ENCODE measurements at places on chromosomes 13 and 19.
A peak's percentile ranks its signal among the peaks of the same experiment; 100 is the strongest.

DNA sequence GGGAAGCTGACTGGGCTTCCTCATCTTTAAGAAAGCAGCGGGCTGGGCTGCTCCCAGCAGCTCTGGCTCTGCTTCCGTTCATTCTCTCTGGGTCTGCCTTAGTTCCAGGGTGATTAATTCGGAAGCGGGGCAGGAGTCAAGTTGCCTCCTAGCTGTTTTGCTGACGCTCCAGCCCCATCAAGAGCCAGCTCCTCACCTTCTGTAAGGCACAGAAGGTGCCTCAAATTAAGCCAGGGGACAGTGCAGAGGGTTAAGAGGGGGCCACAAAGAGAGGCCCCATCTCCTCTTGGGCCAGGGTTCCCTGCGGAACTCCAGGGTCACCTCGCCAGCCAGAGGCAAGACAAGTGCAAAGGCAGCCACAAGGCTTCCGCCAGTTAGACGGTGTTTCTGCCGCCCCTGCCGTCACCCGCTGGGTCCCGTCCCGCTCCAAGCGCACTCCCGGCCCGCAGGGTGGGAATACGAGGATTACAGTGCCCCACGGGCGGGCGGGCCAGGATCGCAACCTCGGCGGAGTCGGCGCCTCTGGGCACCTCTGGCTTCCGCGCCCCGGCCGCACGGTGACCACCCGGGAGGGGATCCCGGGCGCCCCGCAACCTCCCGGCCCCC, 508 bp downstream of the SLC15A1 start:
- peak; percentile 15 for DNase-seq

DNA sequence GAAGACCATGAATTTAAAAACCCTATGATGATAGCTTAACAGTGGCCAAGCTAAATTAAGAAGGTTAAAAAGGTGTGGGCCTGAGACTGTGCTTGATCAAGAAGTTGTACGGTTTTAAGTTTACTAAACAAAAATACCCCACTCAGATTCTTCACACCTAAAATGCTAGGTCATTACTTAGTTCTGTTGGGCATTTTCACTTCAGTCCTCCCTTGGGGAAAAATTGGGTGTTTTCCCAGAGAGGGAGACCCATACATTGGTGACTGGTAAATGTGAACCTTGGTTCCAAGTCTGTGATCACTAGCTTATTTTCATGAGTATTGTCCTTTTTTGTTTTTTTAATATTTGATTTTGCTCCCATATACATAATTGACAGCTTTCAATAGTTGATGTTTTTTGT, 44.4 kb downstream of the MTUS2 start:
- no peak for DNase-seq

DNA sequence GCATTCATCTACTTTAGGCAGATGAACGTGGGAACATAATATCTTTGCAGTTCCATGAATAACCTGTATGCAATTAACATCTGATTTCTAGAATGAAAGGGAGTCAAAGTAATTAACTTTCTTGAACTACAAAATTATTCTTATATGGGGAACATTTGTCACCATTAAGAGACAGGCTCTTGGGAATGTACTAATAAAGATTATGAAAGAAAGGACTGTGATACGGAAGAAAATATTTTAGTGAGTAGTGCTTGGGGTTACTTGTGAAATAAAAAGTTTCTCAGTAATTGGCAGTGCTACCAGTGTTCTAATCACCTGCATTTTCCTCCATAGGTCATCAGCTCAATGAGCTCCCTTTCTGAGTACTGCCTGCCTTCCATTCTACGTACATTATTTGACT, 85.4 kb downstream of the FRY start:
- no peak for DNase-seq

GRCh38 chr13:27605099-27605498, 15.2 kb downstream of the LNX2 start:
- DNase-seq: no peak

GRCh38 chr13:74080762-74081161, 53.4 kb downstream of the KLF12 start:
- DNase-seq: no peak

DNA sequence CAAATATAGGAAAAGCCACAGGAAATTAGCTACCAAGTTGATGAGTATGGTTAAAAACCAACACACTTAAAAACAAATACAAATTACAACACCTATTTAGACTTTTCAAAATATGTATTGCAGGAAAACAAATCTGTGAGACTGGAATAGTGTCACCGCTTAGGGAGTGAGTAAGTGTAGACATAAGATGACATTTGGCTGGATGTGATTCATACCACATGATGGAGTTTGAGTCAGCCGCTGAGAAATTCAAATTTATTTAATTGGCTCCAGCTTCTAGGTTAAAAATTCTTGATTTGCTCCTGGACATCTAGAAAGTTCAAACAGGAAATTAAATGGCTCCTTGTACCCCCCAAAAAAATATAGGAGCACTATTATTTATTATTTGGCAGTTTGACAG, 531.7 kb downstream of the SLITRK1 start:
- peak; percentile 35 for DNase-seq

DNA sequence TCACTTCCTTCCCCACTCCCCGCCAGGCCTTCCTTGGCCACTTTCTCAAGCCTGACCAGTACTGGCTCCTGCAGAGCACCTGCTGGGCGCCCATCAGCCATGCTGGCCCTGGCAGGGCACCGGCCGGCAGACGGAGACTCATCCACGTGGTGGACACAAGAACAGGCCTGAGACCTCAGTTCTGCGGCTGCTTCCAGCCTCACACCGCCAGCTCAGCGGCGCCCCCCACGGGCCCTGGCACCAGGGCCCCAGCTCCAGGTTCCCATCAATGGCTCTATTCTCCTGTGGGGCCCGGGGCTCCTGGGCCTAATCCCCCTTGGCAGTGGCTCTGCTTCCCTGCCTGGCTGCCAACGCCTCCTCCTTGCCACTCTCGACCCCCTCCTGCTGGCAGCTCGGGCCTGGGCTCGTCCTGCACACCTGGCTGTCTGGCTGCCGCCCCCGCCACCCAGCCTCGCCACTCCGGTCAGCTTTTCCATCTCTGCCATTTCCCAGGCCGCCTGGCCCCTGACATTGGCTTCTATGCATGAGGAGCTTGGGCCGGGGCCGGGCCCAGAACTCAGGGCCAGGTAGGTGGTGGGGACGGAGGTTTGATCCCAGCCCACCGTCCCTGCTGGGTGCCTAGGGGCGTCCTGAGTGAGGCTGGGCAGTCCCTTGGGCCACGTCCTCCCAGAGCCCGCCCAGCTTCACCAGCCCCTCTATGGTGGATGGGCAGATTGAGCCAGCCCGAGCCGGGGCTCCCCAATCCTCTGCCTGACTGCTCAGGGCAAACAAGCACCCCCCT, 6.2 kb downstream of the NDUFA11 start:
- no peak for DNase-seq

GRCh38 chr13:46038296-46038695, 14.2 kb downstream of the ZC3H13 start:
- DNase-seq: no peak

- DNase-seq: peak; percentile 53
Observed at GRCh38 chr19:40744554-40745401, 5.5 kb downstream of the ACTMAP start.

DNA sequence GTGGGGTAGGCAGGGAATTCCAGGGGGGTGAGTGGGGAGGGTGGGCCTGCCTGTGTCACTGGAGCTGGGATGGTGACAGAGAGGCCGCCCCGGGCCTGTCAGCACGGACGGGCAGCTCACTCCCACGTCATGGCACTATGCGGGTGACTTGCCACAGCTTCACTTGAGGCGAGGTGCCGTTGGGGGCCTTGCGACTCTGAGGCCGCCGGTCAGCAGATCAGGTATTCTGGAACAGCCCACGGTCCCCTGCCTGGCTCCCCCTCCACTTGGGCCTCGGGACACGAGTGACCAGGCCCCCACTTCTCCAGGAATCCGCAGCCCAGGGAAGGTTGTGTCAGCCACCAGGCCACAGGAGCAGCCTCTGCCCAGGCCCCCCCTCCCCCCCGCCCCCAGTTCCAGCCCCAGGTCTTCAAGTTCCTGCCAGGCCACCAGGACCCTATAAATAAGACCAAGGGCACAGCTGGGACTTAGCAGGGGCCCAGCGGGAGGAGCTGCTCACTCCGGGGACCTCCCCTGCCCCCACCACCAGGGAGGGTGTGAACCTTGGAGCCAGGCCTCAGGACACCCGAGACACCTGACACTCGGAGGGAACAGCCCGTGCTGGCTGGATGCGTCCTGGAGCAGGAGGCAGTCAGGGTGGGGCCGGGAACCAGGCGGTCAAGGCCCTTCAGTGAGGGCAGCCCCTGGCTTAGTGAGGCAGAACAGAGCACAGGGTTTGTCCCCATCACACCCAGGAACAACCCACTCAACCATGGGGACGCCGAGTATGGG, 2.7 kb upstream of the MIDN start:
- DNase-seq: no peak

- DNase-seq: peak; percentile 97
Observed at GRCh38 chr19:8361921-8362793, 1.8 kb upstream of the ANGPTL4 start.

- no peak for DNase-seq
Observed at GRCh38 chr19:38712161-38712748, 32.0 kb downstream of the CAPN12 start.

- DNase-seq: no peak
Observed at GRCh38 chr19:41457241-41457640, 14.3 kb downstream of the ERICH4 start.

DNA sequence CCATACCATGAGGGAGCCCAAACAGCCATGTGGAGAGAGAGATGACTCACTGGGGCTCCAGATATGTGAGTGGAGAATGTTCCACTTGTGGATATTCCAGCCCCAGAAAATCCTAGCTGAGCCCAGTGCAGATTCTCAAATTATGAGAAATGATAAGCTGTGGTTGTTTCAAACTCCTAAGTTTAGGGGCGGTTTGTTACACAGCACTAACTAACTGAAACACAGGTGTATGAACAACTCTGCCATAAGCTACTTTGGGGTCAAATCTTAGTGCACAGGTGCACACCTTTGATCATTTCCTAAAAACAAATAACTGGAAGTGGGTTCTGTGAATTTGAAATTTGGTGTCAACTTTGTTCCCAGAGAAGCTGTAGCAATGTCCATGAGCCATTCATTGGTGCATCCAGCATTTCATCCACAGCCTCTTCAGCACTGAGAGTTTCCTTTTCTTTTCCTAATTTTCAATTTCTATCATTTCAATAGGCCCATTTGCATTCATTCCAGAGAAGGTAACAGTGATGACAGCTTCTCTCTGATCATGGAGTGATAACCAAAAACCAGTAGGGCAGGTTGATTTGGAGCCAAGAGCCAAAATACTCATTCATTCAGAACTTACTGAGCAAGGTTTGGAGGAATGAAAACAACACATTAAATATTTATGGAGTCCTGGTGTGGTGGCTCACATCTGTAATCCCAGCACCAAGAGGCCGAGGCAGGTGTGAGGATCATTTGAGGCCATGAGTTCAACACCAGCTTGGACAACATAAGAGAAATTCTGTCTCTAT, 8.8 kb upstream of the CLPP start:
- DNase-seq: no peak

GRCh38 chr13:24199016-24199415, 38.5 kb downstream of the SPATA13 start:
- DNase-seq: no peak

- no peak for DNase-seq
Observed at GRCh38 chr19:13839938-13840304, 37.0 kb upstream of the NANOS3 start.

- DNase-seq: no peak
Observed at GRCh38 chr19:5753743-5754142, 30.8 kb downstream of the PRR22 start.

GRCh38 chr19:5001615-5002014, 32.7 kb downstream of the KDM4B start:
- DNase-seq: peak; percentile 83

DNA sequence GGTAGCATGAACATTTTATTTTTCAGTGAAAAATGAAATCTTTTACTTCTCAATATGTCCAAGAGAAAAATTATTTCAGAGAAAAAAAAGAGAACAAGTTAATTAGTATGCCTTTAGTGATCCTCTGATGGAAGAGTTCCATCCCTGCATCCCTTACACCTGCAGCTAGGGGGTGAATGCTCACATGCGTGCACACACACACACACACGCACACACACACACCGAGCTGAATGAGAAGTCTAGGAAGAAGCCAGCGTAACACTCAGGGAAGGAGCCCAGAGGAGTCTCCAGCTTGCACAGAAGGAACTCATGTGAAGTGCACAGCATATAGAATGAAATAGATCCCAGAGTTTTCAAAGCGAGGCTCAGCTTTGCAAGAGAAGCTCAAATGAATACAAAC, 510.5 kb downstream of the IRS2 start:
- DNase-seq: peak; percentile 66

DNA sequence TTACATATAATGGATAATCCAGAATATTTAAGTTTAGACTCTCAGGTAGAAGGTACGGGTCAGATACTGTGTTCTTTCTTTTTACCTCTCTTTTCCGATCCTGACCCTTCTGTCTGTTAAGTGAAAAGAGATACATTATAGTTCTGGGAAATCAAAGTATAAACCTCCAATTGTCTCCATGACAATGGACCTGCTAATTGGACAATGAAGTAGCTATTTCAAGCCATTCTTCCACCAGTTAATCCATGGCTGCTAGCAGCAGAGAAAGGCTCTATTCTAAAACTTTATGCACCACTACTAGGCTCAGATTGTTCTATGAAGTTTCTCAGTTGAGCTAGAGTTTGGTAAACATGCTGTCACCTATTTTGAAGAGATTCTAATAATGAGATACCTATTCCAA, 8.3 kb upstream of the NBEA start:
- no peak for DNase-seq

Data from choroid plexus epithelial cell (primary cell).